ENCODE measurements at places on chromosomes 5 and 9.

DNA sequence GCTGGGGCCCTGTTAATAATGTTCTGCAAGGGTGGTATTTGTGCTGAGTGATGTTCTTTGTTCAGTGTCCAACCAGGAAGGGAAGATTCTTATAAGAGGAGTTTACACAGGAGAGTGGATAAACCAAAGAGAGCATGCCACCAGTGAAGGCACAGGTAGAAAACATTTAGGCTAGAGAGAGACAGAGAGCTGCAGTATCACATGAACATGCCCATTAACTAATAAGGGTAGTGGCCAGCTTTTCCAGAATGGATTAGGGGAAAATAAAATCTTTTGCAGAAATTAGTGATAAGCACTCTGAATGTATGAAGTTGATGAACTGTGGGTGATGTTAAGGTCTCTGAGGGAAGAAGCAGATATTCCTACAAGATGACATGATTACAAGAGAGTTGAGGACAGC lies 54.1 kb upstream of the PRLR start:
- DNase-seq: no peak

GRCh38 chr9:9337129-9337528 lies 1275.7 kb downstream of the PTPRD start:
- DNase-seq: no peak

DNA sequence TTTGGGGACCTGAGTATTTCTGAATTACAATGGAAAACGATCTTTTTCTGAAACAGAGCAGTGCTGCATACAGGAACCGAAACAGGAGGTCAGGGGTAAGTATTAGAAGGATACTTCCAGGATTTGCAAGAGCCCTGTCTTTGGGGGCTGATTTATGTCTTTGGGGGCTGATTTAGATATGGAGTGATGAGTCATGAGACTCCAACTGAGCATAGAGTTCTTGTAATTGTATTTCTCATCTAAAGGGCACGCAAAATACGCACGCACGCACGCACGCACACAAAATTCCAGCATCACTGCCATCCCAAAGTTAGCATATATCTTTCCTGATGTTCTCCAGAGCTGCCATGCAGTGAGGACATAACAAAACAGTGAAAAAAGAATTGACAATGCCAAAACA lies 414.8 kb upstream of the CCNH start:
- DNase-seq: no peak

- no peak for DNase-seq
These were observed 2.7 kb downstream of the NXNL2 start for GRCh38 chr9:88537761-88538091.

- no peak for DNase-seq
These were observed 6.8 kb downstream of the PIK3R1 start for GRCh38 chr5:68222310-68222709.

- no peak for DNase-seq
These were observed 432.4 kb upstream of the SMC2 start for GRCh38 chr9:103661663-103662062.

DNA sequence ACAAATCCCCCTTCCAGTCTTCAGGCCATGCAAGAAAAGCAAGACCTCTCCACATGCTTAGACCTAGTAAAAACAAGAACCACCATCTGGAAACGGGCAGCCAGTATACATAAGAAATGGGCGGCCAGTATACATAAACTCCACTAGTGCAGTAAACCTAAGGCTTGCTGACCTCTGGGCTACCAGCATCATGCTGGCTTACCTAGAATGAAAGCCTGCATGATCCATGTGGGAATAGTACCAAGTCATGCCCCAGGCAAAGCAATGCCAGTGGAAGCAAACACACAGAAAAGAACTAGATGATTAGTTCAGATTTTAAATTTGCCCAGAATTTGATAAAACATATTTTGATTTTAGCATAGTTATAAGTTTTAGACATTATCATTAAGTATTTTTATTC lies 1346.4 kb downstream of the EFNA5 start:
- DNase-seq: no peak

GRCh38 chr9:89985068-89985467 lies 380.3 kb downstream of the GADD45G start:
- DNase-seq: no peak

GRCh38 chr9:124075761-124076160 lies 64.2 kb downstream of the LHX2 start:
- DNase-seq: no peak

- no peak for DNase-seq
These were observed 488.6 kb upstream of the WWC1 start for GRCh38 chr5:167802755-167803431.

GRCh38 chr5:27387535-27388073 lies 349.2 kb upstream of the CDH9 start:
- DNase-seq: no peak

DNA sequence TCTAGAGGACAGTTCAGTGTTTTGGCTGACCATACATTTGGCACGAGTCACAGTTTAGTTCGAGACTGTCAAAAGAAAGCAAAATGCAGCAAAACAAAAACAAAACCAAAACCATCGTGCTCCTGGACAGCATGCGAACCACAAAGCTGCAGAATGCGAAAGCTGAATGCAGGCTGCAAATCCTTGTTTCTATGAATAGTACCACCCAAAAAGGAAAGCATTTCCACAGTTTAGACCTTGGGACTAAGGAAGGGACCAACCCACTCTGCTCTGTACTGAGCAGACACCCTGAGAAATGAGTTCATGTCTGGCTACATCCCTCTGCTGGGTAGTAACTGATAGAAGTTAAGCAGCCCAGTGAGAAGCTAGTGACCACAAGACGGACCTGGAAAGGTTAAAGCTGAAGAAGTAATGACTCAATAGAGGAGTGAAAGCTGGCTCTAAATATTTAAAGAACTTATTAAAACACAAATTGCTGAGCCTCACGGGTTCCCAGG lies 3.9 kb downstream of the GCNT4 start:
- no peak for DNase-seq

GRCh38 chr9:134317790-134318414 lies 8.4 kb upstream of the RXRA start:
- no peak for DNase-seq

GRCh38 chr9:125260561-125260960 lies 1.1 kb upstream of the GAPVD1 start:
- no peak for DNase-seq

- no peak for DNase-seq
These were observed 238.4 kb downstream of the AP3B1 start for GRCh38 chr5:78056053-78056452.

DNA sequence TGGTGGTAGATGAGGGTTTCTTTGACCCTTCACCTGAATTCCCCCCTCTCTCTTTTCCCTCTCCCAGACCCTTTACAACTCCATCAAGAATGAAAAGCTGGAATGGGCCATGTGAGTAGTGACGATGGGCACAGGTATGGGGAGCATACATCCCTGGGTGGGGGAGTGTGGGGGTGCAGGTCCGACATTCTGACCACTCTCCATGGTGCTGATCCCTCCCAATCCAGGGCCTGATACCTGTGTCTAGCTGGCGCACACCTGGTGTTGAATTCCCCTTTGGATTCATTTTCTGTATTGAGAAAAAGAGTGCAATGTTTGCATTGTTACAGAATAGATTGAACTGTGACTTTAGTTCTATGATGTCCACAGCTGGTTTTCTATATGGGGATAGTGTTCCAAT lies 40.0 kb downstream of the PSD2 start:
- DNase-seq: no peak

DNA sequence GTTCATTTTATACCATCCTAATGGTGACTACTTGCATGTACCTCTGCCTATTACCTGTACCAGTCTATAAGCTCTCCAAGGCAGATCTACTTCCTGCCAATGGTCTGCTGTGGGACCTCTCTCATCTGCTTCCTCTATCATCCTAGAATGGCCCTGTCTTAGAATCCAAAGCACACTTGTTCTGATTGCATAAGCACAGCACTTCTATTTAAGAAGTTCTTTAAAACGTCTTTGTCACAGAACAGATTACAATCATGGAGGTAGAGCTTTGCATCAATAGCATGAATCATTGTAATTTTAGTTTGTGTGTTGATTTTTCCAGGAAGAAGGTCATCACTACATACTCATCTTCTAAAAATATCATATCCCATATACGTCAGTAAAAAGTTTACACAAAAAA lies 131.8 kb upstream of the ACOT12 start:
- DNase-seq: no peak

DNA sequence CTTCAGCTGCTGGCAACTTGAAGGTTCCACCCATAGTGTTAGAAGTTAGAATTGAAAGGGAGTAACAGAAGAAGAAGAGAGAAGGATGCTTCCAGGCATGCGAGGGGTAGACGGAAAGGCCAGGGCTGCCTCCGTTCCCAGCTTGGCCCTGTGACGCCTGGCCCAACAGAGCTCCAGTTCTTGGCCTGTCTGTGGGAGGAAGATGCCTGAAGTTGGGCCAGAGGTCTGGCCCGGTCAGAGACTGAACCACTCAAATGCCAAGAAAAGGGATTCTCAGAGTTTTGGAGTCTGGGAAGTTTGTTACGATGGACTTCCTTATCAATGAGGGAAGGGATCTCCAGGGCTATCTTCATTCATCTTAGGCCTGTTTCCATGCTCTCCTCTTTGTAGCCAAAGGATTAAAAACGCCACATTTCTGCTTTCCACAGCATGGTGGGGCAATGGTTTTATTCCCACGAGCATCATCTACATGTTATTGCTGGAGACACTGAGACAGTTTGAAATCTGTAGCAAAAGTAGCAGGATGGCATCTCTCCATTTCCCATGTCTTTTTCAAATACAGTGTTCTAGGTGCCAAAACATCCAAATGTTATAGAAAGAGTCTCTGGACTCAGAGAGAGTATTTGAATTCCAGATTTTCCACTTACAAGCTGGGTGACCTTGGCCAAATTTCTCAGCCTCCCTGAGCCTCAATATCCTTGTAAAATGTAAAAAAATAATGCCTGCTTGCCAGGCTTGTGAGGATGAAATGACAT lies 65.4 kb upstream of the ANKRD55 start:
- no peak for DNase-seq

- no peak for DNase-seq
These were observed 779.9 kb upstream of the CDH6 start for GRCh38 chr5:30413540-30413939.

GRCh38 chr5:59184769-59185168 lies 601.9 kb downstream of the RAB3C start:
- DNase-seq: no peak

DNA sequence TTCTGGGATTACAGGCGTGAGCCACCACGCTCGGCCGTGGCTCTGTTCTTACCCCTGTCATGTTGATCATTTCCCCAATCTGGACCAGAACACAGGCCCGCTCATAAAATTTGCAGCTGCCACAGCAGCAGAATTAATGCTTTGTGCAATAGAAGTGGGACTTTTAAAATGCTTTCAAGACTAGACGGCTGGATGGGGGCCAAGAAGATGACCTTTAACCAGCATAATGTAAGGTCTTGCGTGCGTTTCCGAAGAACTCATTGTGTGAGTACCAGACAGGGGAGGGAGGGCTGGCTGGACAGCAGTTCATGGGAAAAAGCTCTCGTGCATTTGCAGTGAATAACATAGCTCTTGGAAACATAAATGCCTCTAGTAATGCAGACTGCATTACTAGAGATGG lies 3.5 kb upstream of the WDR38 start:
- DNase-seq: no peak

DNA sequence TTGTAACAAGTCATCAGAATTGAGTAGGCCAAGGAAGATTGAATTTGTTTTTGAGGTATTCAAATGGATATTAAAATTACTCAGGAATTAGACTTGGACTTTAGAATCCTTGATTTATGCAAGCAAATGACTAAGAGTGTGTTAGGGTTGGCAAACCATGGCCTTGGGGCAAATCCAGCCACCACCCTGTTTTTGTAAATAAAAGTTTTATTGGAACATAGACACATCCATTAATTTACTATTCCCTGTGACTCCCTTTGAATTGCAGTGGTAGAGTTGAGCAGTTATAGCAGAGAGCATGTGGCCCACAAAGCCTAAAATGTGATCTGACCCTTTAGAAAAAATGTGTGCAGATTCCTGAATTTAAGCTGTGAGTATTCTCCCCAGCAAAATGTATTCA lies 115.6 kb downstream of the WDR70 start:
- DNase-seq: no peak

DNA sequence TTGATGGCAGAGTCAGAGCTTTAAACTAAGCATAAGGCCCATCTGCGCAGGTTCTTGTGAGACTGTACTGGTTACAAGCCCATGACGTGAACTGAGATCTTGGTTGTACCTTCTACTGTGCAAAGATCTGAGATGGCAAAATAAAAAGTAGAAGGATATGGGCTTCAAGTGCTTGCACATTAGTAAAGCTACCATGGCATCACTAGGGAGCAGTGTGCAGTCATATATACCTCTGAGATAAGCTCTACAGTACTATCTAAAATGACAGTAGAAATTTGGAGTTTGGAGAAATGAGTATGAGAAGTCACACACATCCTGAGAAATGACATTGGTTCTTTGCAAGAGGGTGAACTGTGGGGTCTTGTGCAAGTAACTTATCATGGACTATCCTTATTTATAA lies 408.2 kb upstream of the PRR16 start:
- no peak for DNase-seq

DNA sequence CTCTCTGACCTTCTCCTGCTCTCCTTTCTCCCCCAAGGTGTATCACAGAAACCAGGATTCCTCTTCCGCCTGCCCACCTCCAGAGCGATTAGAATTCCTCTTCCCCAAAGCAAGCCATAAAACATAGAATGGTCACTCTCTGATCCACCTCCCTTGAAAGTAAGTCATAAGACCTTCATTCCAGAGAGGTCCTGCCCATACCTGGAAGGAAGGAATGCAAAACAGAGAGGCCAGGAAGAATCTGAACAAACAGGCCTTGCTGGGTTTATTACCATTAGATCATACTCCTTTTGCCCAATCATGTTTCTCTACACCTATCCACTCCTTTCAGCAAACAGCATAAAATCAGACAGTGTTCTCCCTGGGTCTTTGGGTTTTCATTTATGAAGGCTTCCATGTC lies 21.0 kb downstream of the CDKL3 start:
- no peak for DNase-seq

- DNase-seq: no peak
These were observed 9.5 kb upstream of the C9 start for GRCh38 chr5:39373791-39374190.

GRCh38 chr5:150787656-150788055 lies 9.1 kb downstream of the SMIM3 start:
- DNase-seq: no peak

GRCh38 chr5:81726297-81726696 lies 24.6 kb downstream of the SSBP2 start:
- DNase-seq: no peak

DNA sequence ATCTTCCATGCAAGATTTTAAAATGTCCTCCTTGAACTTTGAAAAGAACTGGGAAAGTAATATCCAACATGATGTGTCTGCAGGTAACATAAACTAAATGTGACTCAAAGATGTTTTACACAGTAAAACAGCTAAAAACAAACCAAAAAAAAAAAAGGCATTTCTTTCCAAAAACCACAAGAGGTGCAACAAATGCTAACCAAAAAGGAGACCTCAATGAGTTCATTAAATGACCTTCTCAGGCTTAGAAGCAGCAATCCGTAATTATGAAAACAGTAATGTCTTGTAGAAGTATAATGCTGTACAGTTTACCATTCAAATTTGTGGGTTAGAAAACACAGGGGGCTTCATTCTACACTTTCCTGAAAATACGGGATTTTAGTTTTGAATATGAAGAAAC lies 2.5 kb downstream of the RNF145 start:
- no peak for DNase-seq

All from NCI-H2081 treated with DMSO at 0.1 percent for 48 hours (cell line).